Left colon (tissue), 2 donors: ENCODE measurements at places on chromosomes 7 and 10. TPM values are rescaled to one million over a fixed set of nuclear protein-coding genes. Genes with fewer than 3 reads are reported as not detected.

- no peak for DNase-seq
Measured at GRCh38 chr10:82420001-82420400, 545.0 kb downstream of the NRG3 start.

Gene C10orf62
- not detected for total RNA-seq

Gene LIPK
- not detected for total RNA-seq

GRCh38 chr10:93579089-93579488, 12.6 kb downstream of the FFAR4 start:
- no peak for DNase-seq

GRCh38 chr10:61902445-61903220, 1.1 kb downstream of the ARID5B start:
- peak; percentile 71 for DNase-seq

GRCh38 chr7:146136357-146136875, 19.8 kb downstream of the CNTNAP2 start:
- DNase-seq = no peak

GRCh38 chr10:78985973-78986818, 82.6 kb upstream of the ZMIZ1 start:
- no peak for DNase-seq

- DNase-seq = no peak
Measured at GRCh38 chr7:84462259-84462658, 267.7 kb upstream of the SEMA3A start.

- no peak for DNase-seq
Measured at GRCh38 chr10:9860045-9860444, 1157.6 kb upstream of the CELF2 start.

Gene PLAC9
- total RNA-seq = 4.2 TPM

Gene PRF1
- 2.7 TPM for total RNA-seq
